Choroid plexus epithelial cell (primary cell): ENCODE measurements at places on chromosomes 3 and 15.

- no peak for DNase-seq
Measured at GRCh38 chr3:152772674-152773225, 62.2 kb upstream of the P2RY1 start.

DNA sequence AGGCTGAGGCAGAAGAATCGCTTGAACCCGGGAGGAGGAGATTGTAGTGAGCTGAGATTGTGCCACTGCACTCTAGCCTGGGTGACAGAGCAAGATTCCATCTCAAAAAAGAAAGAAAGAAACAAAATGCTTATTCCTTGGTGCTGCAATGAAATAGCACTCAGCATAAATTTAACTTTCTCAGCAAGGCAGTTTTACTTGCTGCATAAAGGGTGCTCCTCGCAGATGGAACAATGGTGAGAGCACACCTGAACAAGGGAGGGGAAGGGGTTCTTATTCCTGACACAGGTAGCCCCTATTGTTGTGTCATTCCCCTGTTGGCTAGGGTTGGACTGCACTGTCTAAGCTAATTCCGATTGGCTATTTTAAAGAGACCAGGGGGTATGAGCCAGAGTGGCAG lies 17.1 kb downstream of the PAK2 start:
- DNase-seq = no peak

- DNase-seq = no peak
Measured at GRCh38 chr15:60318216-60318867, 79.4 kb downstream of the ANXA2 start.

DNA sequence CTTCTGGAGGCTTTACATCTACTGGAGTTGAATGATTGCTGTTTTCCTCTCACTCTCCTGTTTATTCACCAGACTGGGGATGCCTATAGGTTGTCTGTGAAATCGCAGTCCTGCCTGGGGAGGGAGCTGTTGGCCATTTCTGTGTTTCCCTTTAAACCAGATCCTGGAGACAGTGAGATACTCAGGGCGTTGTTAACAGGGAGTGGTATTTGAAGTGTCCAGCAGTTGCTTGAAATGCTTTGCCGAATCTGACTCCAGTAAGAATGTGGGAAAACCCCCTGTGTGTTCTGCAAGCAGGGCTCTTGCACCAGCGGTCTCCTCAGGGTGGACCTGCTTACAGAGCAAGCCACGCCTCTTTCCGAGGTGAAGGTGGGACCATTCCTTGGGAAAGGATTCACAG lies 4.3 kb upstream of the LRRK1 start:
- peak; percentile 31 for DNase-seq

- peak; percentile 83 for DNase-seq
Measured at GRCh38 chr3:45760878-45761711, 35.2 kb downstream of the SLC6A20 start.

- DNase-seq = no peak
Measured at GRCh38 chr3:52404391-52404790, 40.5 kb downstream of the SEMA3G start.

GRCh38 chr3:42130329-42131070 lies 39.3 kb downstream of the TRAK1 start:
- DNase-seq = no peak

DNA sequence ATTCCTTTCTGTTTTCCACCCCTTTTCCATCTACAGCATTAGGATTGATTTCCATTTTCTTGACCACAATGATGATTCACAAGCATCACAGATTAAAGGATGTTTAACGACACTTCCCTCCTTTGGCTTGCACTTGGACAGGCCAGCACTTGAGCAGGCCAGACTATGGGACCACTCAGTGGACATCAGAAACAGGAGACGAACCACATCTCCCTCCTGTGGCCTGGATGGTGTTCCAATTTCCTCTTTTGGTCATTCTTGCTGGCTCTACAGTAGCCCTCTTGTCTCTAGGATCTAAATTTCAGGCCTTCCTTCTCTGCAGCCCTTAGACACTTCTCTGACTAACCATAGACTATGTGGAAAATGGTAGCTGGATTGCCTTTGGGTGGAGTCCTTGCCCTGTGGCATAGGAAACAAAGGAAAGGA lies 78.8 kb upstream of the BOC start:
- peak; percentile 28 for DNase-seq

DNA sequence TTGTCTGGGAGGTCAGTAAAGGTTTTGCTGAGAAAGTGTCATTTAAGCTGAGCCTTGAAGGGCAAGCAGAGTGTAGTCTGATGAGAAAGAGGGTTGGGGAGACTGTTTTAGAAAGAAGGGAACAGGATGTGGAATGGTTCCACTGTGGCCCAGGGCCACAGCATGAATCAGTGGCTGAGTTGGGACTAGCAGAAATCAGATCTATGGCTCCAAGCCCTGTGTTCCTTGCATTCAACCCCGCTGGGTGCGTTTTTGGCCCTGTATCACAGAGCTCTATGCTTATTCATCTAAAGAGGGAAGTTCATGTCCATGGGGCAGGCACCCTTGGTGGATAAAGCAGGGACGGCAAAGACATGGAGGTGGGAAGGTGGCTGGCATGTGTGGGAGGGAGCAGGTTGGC lies 151.3 kb downstream of the CACNA1D start:
- DNase-seq = no peak

DNA sequence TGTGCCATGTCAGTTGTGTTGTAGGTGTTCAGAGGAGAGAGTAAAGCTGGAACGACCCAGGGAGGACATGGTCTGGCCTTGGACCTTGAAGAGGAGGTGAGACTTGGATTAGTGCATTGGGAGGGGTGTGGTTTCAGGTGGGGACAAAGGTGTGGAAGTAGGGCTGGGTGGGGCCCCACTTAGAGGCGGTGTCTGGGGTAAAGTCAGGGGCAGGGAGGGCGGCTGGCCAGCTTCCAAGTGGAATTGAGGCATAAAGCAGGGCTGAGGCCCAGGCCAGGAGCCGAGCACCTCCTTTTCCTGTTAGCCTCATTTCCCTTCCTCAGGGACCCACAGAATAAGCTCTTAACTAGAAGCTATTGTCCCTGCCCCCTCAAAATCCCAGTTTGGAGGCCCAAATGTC lies 36.2 kb upstream of the FLNB start:
- DNase-seq = no peak
